HL-60 (cell line): ENCODE measurements at places on chromosomes 3 and 15.

DNA sequence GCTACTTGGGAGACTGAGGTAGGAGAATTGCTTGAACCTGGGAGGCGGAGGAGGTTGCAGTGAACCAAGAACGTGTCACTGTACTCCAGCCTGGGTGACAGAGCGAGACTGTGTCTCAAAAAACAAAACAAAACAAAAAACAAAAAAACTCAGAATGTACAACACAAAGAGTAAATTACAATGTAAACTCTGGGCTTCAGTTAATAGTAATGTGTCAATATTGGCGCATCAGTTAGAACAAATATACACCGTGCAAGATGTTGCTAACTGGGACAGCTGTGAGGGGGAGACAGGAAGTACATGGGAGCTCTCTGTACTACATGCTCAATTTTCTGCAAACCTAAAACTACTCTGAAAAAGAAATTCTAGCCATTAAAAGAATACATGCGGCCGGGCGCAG is 23.5 kb upstream of the TRPM1 start:
- DNase-seq = no peak

DNA sequence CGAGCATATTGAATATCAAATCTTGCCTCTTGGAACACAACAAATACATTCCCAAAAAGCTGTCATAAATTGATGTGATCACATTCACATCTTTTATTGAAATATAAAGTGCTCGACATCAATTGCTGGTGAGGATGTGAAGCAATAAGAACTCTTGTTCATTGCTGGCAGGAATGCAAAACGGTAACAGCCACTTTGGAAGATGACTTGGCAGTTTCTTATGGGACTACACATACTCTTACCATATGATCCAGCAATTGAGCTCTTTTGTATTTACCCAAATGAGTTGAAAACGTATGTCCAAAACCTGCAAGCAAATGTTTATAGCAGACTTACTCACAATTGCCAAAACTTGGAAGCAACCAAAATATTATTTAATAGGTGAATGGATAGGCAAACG is 234.9 kb downstream of the CACNA2D3 start:
- no peak for DNase-seq

GRCh38 chr3:105847452-105847851 is 21.4 kb downstream of the CBLB start:
- DNase-seq = no peak

DNA sequence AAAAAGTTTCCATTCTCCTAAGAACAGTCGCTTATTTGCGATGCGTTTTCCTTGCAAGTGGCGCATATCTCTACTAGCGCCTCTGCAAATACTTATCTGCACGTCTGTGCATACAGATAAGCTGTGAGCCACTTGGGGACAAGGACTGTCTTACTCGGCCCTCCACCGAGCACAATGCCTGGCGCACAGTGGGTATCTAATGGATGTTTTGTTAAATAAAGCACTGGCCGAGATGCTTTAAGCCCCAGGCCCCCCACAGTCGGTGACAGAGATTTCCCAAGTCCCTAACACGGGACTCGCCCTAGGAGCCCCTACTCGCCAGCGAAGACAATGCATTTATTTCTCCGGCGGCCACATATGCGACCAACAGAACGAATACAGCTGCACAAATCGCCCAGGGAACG is 503 bp downstream of the HLTF start:
- peak; percentile 47 for DNase-seq

- DNase-seq = no peak
These were observed 36.6 kb upstream of the MGLL start for GRCh38 chr3:127858937-127859336.

GRCh38 chr3:30333903-30334302 is 272.5 kb upstream of the TGFBR2 start:
- DNase-seq = no peak

DNA sequence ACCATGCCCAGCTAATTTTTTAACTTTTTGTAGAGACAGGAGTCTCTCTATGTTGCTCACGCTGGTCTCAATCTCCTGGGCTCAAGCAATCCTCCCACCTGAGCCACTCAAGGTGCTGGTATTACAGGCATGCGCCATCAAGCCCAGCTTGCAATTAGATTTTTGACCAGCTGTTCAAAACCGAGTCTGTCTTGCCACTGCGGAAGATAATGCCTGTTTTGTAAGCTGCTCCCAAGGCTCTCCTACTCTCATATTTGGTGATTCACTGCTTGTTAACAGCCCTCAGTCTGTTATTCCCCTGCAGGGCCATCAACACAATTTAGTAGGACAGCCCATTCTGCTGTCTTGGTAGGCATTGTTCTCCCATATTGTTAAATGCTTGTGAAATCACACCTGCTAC is 17.8 kb upstream of the MCCC1 start:
- DNase-seq = no peak

- DNase-seq = no peak
These were observed 181.2 kb downstream of the WNT5A start for GRCh38 chr3:55305696-55306485.

- no peak for DNase-seq
These were observed 49.7 kb upstream of the TPRG1 start for GRCh38 chr3:189122110-189122509.

- DNase-seq = no peak
These were observed 147.5 kb upstream of the NUDT16 start for GRCh38 chr3:131233900-131234668.
